ENCODE measurements at places on chromosomes 7 and 10.

DNA sequence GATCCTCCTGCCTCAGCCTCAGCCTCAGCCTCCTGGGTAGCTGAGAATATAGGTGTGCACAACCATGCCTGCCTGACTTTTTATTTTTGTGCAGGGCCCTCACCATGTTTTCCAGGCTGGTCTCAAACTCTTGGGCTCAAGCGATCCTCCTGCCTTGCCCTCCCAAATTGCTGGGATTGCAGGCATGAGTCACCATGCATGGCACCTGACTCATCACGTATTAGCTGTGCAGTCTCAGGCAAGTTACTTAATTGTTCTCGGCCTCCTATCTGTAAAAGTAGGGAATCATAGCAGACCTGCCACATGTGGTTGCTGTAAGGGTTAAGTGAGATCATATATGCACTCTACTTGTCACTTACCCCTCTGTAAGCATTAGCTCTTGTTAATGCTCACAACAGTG is 117.2 kb downstream of the ANLN start:
- no peak for DNase-seq

GRCh38 chr7:128947854-128948253 is 10.1 kb downstream of the IRF5 start:
- no peak for DNase-seq

DNA sequence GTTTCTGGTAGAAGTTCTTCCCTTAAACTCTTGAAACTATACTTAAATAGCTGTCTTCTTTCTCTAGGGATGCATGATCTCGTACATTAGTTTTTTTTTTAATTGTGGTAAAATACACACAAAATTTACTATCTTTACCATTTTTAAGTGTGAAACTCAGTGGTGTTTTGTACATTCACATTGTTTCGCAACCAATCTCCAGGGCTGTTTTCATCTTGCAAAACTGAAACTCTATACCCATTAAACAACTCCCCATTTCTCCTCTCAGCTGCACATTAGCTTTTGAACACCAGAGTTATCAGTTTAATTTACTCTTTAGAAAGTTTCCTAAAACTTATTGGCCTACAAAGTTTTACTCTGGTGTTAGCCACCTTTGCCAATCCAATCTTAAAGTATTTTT is 45.5 kb upstream of the PRKAR2B start:
- DNase-seq = no peak

DNA sequence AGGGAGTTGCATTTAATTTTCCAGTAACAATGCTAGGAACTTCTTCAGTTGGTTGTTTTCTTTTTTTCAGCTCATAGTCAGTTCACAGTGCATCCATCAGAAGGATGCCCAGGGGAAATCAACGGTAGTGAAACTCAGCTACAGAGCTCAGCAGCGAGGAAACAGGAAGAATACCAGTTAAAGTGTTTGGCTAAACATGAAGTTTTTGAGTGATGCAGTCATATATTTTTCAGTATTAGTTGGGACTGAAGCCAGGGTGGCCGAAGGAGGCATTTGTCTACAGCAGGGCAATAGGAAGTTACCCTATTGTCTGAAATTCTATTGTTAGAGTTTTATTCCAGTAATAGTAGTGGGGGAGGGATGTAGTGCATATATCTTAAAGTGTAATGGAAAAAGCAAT is 45.3 kb upstream of the MALRD1 start:
- DNase-seq = no peak

DNA sequence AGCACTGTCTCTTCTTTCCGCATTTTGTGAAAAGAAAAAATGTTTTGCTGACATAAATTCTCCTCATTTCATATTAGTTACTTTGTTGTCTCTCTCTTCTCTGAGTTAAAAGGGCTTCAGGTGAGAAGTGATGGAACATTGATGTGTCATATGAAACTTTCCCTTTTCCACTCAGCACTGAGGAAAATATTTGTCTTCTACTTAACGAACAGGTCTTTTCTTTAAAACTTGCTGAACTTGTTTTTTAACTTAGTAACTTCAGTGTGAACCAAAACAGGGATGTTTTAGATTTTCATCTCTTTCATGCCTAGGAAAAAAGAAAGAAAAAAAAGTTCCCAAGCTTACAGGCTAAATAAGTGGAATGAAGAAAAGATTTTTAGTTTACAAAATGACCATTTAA is 19.0 kb upstream of the TSPAN12 start:
- no peak for DNase-seq

GRCh38 chr7:2154121-2154520 is 78.6 kb downstream of the MAD1L1 start:
- no peak for DNase-seq

All from ovary (tissue), 10 donors.